ENCODE measurements at places on chromosomes 12 and 14.

GRCh38 chr14:52023518-52023917 is 34.2 kb downstream of the RTRAF start:
- no peak for DNase-seq

- DNase-seq, result no peak
These were observed 595 bp downstream of the KLHL28 start for GRCh38 chr14:44961151-44961553.

- no peak for DNase-seq
These were observed 779.9 kb upstream of the TMEM132C start for GRCh38 chr12:127487031-127487430.

GRCh38 chr12:110585231-110585799 is 2.2 kb upstream of the PPTC7 start:
- no peak for DNase-seq

DNA sequence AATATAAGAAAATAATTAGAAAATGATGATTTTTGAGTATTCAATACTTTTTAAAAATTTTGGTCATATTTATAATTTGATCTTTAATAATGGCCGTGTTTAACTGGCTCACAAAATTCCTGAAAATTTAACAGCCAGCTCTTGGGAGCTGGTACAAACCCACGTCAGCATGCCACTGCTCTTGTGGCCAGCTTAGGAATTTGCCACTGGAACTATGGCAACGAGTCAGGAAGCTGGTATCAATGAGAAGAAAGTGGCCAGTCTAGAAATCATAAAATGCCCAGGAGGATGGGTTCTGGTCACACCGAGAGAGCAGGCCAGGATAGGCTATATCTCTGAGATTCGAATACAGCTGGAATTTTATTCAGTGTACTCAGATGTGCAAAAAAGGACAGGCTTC is 72.2 kb upstream of the PLEKHG3 start:
- DNase-seq, result no peak

- no peak for DNase-seq
These were observed 181.7 kb downstream of the ADAMTS20 start for GRCh38 chr12:43370263-43370662.

All from vagina (tissue), 2 donors.